ENCODE measurements at places on chromosomes 7 and 10.

- DNase-seq: no peak
These were observed 133.7 kb upstream of the NAMPT start for GRCh38 chr7:106418526-106418925.

GRCh38 chr10:21972584-21972983 is 30.9 kb downstream of the DNAJC1 start:
- DNase-seq: no peak

DNA sequence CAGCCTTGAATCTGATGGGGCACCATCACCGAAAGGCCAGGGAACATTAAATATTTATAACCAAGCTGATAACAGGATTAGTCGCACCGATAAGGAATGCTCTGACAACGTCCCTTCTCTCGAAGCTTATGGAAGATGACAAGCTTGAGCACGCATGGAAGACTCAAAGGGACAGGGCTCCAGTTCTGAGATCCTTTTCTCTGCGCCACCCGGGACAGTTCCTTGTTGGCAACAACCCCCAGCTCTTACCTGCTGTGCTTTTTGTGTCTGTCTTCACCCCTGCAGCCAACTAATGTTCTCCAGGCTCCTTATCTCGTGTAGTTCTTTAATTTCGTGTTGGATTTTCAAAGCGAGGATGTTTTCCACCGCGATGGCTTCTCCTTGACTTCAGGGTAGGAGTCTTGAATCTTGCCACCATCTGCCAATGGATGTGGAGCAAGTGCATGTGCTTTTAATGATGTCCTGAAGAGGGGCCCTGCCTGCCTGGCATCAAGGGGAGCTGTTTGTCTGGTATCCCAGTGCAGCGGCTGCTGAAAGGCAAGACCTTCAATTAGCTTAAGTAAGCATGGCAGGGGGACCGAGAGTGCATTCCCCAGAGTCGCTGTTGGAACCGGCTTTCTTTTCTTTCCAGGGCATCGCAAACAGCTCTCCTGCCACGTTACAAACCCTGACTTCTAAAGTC is 354 bp upstream of the FERD3L start:
- peak; percentile 18 for DNase-seq

DNA sequence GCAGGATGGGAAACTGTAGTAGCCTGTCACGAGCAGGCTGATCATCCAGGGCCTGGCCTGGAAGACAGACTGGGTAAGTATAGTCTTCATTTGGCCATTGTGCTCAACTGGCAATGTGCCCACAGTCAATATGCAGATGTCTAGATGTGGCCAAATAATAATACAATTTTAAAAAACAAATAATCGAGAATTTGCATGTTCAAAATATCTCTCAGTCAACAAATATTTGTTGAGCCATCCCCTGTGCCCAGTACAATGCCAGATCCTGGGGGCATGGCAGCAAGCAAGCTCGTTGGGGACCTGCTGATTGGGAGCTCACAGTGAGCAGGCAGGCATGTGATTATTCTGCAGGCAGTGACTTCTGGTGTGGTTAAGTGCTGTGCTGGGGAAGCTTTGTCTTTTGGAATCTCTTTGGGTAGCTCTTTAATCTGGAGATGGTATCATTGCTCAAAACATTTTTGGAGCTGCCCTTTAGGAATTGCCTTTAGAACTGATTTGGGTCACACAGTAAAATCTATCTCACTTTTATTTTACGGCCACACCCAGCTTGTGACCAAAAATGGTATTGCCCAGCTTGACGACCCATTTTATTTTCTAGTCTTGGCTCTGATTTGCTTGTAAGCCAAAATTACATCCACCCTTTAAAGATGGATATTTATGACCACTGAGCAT is 92.2 kb downstream of the PLCE1 start:
- no peak for DNase-seq

- no peak for DNase-seq
These were observed 655.9 kb upstream of the IGFBP3 start for GRCh38 chr7:46576950-46577349.

GRCh38 chr10:44966816-44967509 is 7.4 kb downstream of the RASSF4 start:
- DNase-seq: no peak

GRCh38 chr7:67590649-67591048 is 594.0 kb downstream of the TYW1 start:
- no peak for DNase-seq

DNA sequence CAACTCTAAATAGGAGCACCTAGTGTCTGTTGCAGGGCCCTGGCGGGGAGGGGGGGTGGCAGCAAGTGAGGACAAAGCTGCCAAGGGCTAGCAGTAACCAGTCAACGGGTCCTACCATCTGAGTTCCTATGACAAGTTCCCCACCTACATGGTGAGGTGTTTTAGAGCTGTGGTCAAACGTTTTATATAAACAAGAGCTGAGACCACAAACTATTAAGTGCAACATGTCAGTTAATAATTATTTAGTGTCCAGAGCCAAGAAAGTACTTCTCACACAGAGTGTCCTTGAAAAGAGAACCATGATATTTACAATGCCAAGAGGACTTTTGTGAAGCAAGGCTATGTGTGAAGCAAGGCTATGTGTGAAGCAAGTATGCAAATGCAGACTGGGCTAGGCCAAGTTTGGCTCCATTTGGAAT is 434.7 kb downstream of the TNS3 start:
- no peak for DNase-seq

DNA sequence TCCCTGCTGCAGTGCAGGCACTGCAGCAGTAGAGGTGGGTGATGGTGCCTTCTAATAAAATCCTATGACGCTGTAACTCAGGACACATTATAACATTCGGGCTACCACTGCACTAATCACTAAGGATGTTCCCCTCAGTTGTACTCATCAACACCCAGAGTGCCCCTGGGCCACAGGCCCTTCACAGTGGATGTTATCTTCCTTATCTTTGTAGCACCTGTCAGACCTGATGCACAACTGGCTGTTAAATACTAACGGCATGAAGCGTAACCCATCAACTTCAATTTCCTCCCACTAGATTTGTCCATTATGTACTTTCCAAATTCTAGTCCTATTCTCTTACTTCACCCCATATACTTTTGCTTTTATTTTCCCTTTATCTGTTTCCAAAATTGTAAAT is 66.3 kb downstream of the PARD3 start:
- DNase-seq: no peak

DNA sequence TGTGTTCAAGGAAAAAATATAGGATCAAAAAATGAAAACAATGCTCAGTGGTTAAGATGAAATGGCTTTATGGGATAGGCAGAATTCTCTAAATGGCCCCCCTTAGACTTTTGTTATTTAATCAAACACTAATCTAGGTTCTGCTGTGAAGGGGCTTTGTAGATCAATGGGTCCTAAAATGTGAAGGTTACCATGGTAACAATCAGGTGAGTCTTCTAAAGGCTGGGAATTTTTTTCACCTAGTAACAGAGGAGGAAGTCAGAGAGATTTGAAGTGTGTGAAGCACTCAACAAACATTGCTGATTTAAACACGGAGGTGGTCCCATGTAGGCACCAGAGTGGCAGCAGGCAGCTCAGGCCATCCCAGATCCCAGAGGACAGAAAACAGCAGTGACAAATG is 11.1 kb downstream of the OR2A14 start:
- DNase-seq: no peak

GRCh38 chr10:22027364-22028238 is 24.1 kb upstream of the DNAJC1 start:
- no peak for DNase-seq

DNA sequence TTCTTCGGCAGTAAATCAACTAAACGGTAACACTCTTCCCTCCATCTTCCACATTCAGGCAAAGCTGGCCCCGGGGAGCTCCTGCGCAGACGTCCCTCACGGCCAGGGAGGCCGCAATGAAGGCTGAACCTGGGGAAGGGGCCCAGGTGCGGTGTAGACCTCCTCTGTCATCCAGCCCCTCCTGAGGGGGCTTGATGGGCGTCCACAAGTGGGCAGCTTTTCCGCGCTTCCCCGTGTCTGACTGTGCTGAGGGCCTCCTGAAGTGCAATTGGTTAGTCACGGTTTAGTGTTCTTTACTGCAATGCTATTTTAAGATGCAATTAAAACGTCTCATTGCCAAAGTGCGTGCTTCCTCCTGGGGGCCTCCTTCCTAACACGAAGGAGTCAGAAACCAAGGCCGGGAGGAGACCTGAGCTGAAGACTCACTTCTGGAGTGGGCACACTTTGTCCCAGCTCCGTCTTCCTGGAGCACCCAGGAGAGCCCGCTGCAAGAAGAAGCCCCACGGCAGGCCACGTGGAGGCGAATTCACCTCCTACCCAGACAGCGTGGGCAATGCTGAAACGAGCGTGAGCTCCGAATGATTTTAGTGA is 173.3 kb downstream of the ELFN1 start:
- no peak for DNase-seq

DNA sequence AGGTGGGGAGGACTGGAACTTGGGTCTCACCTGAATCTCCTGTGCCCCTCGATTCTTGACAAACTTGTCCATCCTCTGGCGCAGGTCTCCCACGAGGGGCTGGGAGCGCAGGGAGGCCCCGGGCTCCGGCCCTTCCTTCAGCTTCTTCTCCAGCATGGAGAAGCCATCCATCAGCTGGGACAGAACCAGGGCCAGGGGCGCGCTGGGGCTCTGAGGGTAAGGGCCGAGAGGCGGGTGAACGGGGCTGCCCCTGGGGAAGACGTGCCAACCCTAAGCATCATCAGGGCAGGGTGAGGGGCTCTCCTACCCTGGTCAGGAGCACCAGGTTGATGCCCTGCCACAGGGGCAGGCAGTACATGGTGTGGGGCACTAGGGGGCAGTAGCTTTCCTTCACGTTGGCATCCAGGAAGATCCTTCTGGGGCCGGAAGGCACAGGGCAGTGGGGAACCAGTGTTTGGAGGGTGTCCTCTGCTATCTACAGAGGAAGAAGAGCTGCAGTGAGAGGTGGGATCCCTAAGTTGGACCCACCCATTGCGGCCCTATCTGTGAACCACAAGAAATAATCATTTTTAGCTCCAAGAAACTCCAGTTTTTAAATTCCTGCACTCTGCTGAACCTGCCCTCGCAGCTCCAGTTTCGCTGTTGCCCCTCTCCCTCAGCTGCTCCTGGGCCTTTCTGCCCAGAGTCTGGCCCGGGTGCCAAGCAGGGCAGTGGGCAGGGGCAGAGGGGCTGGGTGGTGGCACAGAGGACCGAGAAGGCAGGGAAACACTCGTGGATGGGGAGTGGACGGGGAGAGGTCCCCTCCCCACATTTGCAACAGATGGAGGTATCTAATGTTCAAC is 10.8 kb upstream of the PYROXD2 start:
- DNase-seq: no peak

GRCh38 chr10:22599048-22599561 is 115.3 kb downstream of the PIP4K2A start:
- no peak for DNase-seq

- DNase-seq: no peak
These were observed 86.4 kb downstream of the CDK6 start for GRCh38 chr7:92749832-92750446.

GRCh38 chr10:12727832-12728215 is 273.7 kb downstream of the CCDC3 start:
- no peak for DNase-seq

DNA sequence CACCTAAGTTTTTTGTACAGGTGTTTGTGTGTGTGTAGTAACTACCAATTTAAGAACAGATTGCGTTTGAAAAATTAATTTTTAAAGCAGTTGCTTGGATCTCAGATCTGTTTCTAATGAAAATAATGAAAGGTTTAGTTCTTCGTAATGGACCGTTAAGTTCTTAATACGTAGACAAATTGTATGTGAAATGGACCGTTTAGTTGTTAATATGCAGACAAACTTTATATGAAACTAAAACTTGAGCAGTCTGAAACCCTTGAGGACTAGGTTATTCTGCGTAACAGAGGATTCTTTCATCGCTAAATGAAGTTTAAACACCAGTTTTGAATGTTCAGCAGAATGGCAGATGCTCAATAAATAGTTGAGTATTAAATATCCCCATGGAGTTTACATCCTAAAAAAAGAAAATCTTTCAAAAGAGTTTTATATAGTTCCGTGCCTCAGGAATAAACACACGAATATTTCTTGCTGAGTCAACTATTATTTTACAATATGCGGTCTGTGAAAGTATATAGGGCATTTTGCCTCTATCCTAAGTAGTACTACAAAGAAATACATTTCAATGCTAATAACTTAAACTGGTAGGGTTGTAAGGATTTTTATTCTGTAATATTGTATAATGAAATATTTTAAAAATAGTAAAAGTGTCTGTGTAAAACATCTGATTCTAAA is 1.2 kb downstream of the DBF4 start:
- no peak for DNase-seq

- DNase-seq: peak; percentile 99
These were observed at the start of gene MTPN for GRCh38 chr7:135977007-135977741. Gene MTPN, minus strand, starts transcription at chr7:135977359. Its CDS starts 259 bp downstream, at chr7:135977100.

DNA sequence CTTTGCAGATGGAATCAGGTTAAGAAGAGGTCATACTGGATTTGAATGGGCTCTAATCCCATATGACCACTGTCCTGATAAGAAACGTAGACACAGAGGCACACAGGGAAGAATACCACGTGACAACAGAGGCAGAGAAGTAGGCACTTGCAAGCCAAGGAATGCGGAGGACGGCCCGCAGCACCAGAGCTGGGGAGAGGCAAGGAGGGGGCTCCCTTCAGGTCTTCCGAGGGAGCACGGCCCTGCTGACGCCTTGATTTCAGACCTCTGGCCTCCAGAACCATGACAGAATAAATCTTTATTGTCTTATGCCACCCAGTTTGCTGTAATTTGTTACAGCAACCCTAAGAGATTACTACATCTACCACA is 44.7 kb upstream of the TMEM213 start:
- DNase-seq: no peak

- no peak for DNase-seq
These were observed 97.1 kb downstream of the TCF7L2 start for GRCh38 chr10:113047151-113047550.

- no peak for DNase-seq
These were observed 41.0 kb downstream of the CARD11 start for GRCh38 chr7:3002631-3003030.

DNA sequence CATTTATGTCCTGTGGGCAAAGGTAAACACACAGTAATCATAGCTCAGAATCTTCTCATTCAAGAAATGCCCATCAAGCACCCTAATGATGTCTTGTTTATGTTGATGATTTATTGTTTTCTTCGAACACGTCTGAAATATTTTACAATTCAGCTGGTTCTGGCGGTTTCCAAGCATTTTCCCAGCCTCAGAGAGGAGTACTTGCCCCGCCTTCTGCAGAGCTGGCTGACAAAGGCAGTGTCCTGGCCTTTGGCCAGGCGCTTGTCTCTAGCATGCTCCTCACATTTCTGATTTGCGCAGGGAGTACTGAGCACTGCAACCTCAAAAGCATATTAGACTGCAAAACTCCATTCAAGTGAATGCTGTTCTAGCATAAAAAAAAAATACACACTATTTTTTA is 314.2 kb upstream of the GNAI1 start:
- peak; percentile 97 for DNase-seq
